ENCODE measurements at places on chromosomes 7 and 10.

DNA sequence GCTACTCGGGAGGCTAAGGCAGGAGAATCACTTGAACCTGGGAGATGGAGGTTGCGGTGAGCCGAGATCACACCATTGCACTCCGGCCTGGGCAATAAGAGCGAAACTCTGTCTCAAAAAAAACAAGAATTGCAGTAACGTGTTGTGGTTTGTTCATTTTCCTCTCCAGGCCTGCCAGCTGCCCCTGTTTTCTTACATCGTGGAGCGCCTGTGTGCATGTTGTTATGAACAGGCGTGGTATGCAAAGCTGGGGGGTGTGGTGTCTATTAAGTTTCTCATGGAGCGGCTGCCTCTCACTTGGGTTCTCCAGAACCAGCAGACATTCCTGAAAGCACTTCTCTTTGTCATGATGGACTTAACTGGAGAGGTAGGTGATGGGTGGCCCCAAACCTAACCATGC, 52.1 kb downstream of the TRRAP start:
- peak; percentile 5 for DNase-seq

- DNase-seq: no peak
Measured at GRCh38 chr10:91931526-91932190, 8.1 kb downstream of the BTAF1 start.

DNA sequence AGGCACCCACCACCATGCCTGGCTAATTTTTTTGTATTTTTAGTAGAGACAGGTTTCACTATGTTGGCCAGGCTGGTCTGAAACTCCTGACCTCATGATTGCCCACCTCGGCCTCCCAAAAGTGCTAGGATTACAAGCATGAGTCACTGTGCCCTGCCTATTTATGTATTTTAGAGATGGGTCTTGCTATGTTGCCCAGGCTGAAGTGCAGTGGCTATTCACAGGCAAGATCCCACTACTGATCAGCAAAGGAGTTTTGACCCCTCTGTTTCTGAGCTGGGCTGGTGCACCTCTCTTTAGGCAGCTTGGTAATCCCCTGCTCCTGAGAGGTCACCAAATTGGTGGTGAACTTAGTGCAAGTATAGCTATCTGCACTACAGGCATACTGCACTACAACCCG, 6.2 kb downstream of the ABHD11 start:
- DNase-seq: no peak

- DNase-seq: no peak
Measured at GRCh38 chr7:3310884-3311283, 9.8 kb downstream of the SDK1 start.

- DNase-seq: no peak
Measured at GRCh38 chr7:116629051-116629463, 42.9 kb upstream of the MET start.

- peak; percentile 52 for DNase-seq
Measured at GRCh38 chr10:122939856-122940543, 14.0 kb downstream of the C10orf88 start.

GRCh38 chr7:14894826-14895225, 7.7 kb downstream of the DGKB start:
- DNase-seq: no peak

- no peak for DNase-seq
Measured at GRCh38 chr10:1114719-1115606, 58.8 kb downstream of the WDR37 start.

GRCh38 chr7:112065758-112066157, 140.4 kb downstream of the DOCK4 start:
- DNase-seq: no peak

DNA sequence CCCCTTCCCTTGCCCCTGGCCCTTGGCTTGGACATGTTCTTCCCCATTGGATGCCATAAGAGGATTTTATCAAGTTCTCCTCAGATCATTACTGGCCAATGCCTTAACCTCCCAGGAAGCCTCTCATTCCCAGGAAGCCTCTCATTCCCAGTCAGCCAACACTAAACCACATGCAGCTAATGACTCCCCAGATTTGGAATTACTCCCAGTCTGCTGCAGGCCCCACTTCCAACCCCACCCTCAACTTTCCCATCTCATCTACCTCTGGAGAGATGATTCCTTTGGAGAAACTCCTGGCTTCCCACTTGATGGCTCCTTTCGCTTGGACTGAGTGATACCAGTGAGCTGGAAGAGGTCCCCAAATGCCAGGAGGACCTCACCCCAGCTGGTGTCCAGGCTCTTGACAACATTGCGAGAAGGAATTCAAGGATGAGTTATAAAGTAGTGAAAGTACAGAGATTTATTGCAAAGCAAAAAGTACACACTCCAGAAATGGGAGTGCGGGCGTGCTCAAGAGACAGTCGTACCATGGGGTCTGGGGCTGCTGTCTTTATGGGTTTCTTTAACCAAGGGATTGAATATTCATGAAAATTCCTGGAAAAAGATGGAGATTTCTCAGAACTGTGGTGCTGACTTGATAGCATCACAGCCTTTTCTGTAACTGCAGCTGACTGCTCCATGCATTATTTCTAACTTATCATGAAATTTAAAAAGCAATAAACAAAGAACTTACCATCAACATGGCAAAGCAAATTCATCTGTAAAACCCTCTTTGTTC, 117.2 kb upstream of the ADCY1 start:
- no peak for DNase-seq

GRCh38 chr7:94067047-94067446, 62.9 kb upstream of the BET1 start:
- no peak for DNase-seq

DNA sequence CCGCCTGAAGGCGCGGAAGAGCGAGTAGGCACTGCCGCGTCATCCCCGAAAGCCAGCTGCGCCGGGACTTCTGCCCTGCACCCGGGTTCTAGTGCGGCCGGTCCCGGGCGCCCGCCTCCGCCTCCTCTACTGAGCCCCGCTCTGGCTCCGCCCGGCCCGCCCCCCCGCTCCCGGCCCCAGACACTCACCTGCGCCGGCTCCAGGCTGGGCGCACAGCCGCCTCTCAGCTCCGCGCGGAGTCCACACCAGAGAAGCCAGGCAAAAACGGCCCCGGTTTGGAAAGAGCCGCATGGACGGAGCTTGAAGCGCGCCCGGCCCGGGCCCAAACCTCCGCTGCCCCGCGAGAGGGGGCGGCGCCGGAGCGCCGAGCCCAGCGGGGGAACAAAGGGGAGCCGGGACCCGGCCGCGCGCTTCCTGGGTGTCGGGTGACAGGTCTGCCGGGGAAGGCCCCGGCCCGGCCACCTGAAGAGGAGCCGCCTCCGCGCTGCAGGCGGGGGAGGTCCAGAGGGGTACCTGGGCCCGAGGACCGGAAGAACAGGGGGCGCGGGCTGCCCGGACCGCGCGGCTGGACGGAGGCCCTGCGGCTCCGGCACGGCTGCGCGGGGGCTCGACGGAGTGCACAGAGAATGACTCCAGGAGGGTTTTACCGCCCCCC, 168.2 kb downstream of the NRF1 start:
- DNase-seq: no peak

DNA sequence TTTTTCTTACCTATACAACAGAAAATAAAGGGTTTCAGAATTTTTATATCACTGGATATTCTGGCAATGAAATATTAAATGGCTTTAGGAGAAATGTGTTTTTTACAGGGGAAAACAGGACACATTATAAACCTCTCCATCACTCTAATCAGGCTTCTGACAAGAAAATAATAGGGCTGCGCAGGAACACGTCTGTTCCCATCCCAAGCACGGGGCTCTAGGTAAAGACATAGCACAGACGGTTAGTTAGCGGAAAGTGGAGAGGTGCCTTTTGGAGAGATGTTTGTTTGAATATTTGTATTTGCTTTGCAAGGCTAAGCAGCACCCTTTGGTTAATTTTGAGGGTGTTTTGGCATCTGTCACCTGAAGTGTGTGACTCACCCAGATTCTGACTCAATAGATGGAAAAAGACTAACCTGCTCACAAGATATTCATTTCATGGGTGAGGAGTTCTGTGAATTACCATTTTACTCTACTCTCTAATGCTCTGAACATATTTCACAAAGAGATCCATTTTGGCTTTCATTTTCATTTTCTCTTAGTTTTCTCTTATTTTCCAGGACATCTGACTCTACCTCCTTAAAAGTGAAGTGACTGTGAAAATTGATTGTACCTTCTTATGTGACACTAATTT, 174.5 kb upstream of the AKR1E2 start:
- DNase-seq: no peak

DNA sequence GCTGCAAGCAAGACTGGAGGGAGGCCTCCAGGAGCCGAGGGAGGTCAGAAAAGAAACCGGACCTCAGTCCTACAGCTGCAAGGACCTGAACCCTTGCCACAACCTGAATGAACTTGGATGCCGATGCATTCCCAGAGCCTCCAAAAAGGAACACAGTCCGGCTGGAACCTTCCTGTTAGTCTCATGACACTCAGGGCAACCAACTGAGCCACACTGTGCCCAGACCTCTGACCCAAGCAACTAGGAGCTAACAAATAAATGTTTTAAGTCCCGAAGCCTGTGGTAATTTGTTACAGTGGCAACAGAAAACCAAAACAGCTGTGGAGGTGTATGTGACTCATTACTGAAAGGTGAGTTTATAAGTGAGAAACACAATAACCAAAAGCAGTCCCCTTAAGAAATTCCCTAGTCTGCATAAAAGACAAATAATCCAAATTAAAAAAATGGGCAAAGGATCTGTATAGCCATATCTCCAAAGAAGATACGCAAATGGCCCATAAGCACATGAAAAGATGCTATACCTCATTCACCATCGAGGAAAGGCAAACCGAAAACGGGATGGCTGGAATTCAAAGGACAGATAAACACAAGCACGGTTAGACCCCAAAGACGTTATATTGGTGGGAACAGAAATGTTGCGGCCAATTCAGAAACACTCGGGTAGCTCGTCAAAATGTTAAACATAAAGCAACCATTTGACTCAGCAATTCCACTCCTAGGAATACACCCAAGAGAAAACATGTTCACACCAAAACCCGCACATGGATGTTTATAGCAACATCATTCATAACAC, 24.8 kb downstream of the GNA12 start:
- no peak for DNase-seq

GRCh38 chr7:37698782-37699181, 15.2 kb downstream of the GPR141 start:
- DNase-seq: no peak

DNA sequence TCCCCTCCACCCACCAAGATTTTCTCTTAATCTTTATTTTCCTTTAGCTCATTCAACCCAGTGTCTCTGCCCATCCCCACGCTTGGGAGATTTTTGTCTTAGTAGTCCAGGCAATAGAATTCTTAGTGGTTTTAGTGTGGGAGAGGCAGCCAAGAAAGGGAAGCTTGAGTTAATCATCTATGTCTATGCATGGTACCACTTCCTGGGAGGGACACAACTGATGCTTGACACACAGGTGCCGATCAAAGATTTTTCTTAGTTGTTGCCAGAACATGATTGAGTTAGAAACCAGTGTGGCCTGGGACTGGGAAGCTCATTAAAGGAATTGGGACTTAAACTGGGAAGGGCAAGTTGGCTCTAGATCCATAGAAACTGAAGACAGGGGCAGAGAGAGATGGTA, 3.1 kb downstream of the STRA8 start:
- no peak for DNase-seq

DNA sequence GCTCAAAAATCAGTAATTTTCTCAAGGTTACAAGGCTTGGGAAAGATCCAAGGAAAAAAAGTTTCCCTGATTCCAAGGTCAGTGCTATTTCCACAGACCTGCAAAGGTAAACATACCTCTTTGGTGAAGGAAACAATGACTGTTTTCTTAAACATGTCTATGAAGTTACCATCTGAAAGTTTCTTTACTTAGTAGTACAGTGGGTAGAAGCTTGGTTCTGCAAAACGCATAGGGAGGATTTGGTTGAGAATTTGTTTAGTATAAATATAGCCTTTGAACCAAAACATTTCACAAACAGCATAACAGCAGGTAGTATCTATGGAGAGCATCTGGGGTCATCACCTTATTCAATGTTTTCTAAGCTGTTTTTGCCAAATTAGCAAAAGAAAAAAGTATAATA, 169.6 kb downstream of the CCSER2 start:
- no peak for DNase-seq

- peak; percentile 27 for DNase-seq
Measured at GRCh38 chr7:148964483-148965267, 63.6 kb downstream of the PDIA4 start.

DNA sequence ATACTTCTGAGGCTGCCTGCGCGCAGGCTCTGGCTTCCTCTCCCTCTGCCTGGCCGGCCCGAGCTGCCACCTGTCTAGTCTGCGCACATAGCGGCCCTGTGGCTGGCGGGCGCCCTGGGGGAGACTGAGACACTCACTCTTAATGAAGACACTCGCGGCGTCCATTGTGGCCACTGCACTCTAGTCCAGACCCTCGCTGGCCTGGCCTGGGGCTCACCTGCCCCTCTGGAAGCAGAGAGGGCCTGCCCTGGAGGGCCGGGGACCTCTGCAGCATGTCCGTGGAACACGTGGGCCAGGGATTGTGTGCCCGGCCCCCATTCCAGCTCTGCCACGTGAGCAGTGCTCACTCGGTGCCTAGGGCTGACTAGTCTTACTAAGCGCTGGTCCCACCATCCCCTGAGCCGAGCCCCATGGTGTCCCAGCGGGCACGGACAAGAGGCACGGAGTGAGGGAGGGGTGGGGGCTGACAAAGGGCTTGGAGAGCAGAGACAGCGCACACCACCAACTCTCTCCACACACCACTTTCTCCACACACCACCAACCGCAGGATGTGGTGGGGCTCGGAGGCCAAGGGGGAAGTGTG, 149.3 kb downstream of the ELFN1 start:
- peak; percentile 56 for DNase-seq

GRCh38 chr10:12702215-12702770, 299.2 kb downstream of the CCDC3 start:
- DNase-seq: no peak

DNA sequence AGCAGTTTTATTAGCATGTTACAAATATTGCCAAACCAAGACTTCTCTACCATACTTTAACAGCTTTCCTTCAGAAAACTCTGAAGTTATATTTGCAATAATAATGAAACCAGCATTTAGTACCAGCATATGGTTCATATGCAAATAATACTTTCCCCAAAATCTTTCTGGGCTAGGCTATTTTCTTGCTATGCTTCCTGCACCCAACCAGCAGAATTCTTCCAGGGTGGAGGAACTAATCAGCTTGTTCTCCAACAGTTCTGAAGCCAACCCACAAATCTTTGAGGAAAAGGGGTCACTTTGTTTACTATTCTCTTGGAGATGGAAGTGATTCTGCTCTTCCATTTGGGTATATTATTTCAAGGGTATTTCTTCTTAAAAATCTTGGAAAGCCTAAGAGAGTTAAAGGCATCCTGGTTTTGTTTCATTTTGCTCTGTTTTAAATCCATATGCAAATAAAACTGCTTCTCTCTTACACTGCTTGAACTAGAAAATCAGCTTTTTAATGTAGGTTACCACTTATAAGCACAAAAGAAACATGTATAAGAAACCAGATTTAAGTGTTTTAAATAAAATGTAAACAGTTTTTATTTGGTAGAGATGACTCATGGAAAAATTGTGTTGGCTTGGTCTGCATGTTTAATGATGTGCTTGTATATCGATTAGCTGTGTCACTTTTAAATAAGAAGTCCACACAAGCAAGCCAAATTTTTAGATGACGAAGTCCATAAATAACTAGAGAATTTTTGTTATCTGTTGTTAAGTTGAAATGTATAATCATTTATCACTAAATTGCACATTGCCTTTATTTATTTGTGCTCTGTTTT, 103.7 kb downstream of the HECTD2 start:
- no peak for DNase-seq

All from hematopoietic multipotent progenitor cell treated with erythropoietin and hydrocortisone succinate and interleukin-3 and kit ligand, for 6 days (in vitro differentiated cells).